ENCODE measurements at places on chromosomes 7 and 10.

GRCh38 chr7:122329145-122329802 is 24.7 kb upstream of the FEZF1 start:
- DNase-seq, result no peak

DNA sequence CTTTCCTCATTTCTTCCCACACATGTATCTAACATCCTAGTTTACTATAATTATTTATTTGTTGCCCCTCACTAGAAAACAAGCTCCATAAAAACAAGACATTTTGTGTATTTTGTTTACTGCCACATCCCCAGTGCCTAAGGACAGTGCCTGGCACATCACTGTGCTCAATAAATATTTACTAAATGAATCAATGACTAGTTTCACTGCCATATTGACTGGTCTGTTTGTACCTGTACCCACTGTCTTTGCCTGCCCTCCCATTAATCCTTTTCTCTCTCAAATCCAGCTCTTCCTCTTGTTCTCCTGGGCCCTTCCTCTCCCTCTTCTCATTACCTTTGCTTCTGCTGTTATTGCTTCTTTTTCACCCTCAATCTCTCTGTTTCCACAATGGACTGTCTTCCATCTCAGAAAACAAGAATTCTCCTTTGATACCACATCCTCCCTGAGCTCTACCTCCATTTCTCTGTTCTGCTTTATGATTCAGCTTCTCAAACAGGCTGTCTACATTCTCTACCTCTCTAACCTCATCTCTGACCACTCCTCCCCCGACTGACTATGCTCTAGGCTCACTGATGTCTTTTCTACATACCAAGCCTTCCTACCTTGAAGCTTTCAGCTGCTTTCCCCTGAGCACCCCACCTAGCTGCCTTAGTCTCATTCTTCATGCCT is 8.3 kb upstream of the FAM133B start:
- no peak for DNase-seq

GRCh38 chr7:100802951-100803350 is 24.4 kb downstream of the EPHB4 start:
- no peak for DNase-seq

GRCh38 chr7:24971333-24972165 is 8.4 kb downstream of the OSBPL3 start:
- DNase-seq, result no peak

DNA sequence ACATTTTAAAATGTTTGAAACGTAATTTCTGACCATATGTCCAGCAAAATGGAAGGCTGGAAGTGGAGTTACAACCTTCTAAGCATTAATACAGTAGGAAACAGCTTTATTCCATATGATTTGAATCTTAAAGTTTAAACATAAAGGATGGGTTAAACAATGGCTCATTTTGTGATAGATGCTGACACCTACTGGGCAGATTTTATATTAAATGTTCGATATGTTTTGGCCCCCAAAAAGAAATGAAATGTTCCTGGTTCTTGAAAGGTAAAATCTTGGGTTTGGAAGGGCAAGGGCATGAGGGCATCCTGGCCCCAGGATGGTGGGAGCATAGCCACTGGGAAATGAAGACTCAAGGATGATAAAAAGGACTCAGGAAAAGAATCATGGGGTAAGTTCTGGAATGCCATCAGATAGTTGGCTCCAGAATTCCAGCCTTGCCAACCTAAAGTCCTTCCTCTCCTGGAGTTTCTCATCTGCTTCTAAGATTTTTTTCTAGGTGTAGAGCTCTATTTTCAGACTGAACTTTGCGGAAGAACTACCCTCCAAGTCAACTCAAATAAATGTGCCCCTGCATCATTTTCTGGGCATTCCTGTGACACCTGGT is 34.6 kb upstream of the SLC35G1 start:
- no peak for DNase-seq

DNA sequence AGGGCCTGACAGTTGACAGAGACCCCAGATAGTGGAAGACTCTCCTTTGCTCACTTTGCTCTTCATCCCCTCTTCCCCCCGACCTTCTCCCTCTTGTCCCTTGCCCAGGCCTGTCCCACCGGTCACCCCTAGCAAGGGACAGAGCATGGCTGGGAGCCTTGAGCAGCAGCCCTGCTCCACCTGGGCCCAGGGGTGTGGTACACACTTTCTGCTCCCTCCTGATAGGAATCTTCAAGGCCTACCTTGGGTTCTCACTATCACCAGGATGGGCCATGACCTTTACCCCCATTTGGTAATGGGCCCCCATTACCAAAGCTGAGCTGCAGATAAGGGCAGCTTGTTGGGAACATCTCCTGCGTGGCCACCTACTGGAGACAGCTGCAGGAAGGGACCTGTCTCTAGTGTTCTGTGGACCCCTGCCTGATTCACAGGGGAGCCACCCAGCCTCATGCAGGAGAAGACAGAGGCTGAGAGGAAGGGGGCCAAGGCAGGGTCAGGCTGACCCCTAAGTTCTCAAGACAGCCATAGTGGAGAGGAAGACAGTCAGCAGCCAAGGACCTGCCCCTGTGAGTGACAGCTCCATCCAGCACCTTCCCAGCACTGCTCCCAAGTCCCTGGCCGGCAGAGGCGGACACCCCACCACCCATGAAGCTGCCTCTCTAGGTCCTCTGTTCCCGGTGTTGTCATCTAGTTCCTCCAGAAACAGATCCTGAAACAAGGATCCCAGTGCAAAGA is 913 bp upstream of the NPC1L1 start:
- no peak for DNase-seq

DNA sequence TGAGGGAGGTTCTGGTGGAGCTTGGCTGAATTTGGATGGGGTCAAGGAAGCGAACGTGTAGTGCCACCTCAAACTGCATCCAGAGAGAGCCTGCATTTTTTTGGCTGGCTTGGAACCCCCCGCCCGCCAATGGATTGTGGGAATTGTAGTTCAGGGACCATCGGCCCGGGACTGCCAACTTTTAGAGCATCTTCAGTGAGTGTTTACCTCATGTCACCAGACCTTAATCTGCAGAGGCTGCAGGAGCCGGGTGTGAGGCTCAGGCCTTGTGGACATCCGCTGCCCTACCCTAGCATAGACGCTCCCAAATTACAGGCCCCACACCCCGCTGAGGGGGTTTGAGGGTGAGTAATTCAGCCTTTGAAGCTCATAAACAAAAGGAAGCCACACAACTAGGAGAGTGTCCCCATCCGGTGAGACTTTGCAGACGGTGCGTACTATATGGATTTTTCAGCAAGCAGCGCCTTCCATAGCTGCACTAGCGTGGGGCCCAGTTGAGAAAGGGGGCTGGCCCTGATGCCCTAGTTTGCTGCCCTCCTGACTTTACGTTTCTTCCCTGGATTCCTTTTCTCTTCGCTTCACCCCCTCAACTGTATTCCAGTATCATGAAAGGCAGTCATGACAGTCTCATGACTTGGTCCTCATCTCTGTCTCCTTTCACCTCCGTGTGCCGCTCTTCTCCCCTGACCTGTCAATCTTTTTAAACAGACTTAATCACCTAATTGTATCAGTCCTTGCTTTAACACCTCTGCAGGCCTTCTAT is 717 bp downstream of the CNPY4 start:
- peak; percentile 49 for DNase-seq

DNA sequence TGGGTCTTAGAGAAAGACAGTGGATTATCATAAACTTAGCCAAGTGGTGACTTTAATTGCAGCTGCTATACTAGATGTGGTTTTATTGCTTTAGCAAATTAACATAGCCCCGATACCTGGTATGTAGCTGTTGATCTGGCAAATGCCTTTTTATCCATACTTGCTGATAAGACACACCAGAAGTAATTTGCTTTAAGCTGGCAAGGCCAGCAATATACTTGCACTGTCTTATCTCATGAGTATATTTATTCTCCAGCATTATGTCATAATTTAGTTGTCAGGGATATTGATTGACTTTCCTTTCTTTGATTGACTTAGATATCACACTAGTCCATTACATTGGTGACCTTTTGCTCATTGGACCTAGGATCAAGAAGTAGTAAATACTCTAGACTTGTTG is 12.8 kb downstream of the TMEM229A start:
- DNase-seq, result no peak

Measured in stimulated activated CD8-positive, alpha-beta memory T cell treated with anti-CD3 and anti-CD28 coated beads, Interleukin-2, amount 100 ng/mL, for 1 hour (primary cell).